ENCODE measurements at places on chromosomes 4 and X. TPM values are rescaled to one million over a fixed set of nuclear protein-coding genes. Genes with fewer than 3 reads are reported as not detected.

Gene SYN1
- 0.37 TPM for polyA plus RNA-seq

Gene C4orf54
- not detected for polyA plus RNA-seq

Gene CPE
- 11.8 TPM for polyA plus RNA-seq

Gene TEX13B
- polyA plus RNA-seq, result not detected

Gene IL2RG
- polyA plus RNA-seq, result not detected

Gene EDA2R
- polyA plus RNA-seq, result 30.9 TPM

Gene PPP4R3C
- polyA plus RNA-seq, result not detected

DNA sequence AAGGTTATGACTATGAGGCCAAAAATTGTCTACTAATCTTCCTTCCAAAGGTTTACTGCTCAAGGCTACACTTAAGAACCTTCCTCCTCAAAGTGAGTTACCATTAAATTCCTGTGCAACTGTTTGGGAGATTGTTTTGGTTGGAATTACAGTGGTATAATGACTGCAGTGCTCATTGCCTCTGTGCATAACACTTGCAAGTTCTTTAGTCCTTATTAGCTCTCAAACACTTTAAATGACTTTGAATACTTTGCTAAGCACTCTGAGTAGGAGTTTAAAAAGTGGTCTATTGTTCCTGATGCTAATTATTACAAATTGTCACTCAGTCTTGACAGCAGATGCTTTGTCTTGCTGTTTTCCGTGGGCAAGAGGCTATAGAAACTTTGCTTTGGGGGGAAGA lies 422.8 kb upstream of the PABPC4L start:
- no peak for DNase-seq

GRCh38 chr4:168421671-168422070 lies 58.6 kb downstream of the DDX60L start:
- DNase-seq, result no peak

GRCh38 chrX:100658941-100659381 lies 15.0 kb downstream of the SRPX2 start:
- DNase-seq, result no peak

DNA sequence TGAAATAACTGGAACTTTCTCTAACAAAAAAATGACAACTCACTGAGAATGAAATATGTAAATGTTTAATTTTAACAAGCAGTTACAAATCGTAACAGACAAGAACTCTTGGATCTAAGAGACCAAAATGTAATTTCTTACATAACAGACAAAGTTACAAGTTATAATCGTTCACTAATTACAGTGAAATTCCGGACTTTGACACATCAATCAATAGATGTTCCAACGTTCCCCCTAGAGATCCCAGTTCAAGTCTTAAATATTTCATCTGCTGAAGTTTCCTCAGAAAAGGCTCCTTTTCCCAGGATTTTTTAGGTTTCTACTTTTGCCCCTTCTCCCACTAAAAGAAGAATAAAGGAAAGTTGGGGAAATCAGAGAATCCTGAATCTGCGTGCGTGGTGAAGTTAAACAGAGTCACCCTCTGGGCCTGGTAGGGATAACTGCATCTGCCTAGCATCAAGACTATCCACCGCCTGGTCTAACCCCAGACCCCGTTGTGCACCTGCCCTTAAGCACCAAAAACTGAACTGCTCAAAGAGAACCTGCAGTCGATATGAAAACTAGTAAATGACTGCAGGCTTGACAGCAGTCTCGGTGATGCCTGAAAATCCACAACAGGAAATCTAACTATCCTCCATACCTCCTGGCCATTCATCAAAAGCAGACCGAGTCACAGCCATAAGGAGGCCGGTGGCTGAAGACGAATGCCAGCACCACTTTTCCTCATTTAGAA lies 2.3 kb downstream of the IRF2 start:
- no peak for DNase-seq

DNA sequence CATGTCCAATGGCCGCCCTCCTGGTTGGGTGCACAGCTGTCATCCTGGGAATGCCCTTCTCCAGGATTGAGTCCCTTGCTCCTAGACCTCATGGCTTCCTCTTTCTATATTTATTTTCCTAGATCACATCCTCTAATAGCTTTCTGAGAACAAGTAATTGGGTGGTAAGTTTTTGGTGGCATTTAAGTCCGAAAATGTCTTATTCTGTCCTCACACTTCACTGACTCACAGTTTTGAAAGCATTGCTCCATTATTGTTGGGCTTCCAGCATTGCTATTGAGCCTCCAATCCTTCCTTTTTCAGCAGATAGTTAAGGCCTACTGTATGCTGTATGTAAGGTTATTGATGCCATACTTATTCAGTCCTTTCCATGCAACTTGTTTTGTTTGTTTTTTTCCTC lies 25.9 kb downstream of the PGM2 start:
- no peak for DNase-seq

DNA sequence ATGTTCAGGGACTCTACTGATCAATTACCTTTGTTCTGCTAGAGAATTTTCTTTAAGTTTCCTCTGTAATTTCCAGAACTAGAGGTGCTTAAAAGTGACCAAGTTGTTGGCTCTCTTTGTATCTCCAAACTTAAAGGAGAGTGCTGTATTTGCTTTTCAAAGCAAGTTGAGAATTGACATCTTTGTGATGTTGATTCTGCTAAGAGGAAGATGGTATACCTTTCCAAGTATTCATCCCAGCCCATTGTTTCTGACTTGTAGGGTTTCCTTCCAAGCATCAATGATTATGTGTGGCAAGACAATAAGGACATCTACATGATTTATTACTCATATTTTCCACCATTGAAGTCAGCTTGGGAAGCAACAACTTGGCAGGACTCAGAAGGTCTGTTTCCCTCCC lies 190.6 kb downstream of the GC start:
- DNase-seq, result no peak

- DNase-seq, result no peak
Measured at GRCh38 chr4:143514497-143514896, 995 bp downstream of the SMARCA5 start.

GRCh38 chrX:115960440-115961084 lies 210.0 kb upstream of the AGTR2 start:
- no peak for DNase-seq

DNA sequence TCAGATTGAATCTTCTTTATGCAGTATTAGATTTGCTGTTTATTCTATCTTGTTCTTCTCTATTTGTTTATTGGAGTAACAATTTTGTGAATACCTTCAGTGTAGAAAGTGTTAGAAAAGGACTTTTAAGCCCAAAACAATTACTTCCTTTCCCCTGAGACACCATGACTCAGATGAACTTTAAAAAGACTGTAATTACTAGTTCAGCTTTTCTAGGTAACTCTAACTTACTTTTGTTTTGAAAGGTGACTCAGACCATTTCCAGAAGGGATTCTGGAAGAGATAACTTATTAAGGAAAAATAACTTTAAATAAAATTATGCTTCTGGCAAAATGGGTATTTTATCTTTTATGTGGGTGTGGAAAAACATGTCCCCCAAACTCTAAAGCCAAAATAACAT lies 561.5 kb upstream of the PCDH10 start:
- DNase-seq, result no peak

- no peak for DNase-seq
Measured at GRCh38 chrX:45775468-45775867, 574.8 kb upstream of the DIPK2B start.
